DMS 273 treated with DMSO at 0.1 percent for 48 hours (cell line): ENCODE measurements at places on chromosomes 7 and 10.

- no peak for DNase-seq
Measured at GRCh38 chr10:91885362-91886079, 23.8 kb downstream of the FGFBP3 start.

DNA sequence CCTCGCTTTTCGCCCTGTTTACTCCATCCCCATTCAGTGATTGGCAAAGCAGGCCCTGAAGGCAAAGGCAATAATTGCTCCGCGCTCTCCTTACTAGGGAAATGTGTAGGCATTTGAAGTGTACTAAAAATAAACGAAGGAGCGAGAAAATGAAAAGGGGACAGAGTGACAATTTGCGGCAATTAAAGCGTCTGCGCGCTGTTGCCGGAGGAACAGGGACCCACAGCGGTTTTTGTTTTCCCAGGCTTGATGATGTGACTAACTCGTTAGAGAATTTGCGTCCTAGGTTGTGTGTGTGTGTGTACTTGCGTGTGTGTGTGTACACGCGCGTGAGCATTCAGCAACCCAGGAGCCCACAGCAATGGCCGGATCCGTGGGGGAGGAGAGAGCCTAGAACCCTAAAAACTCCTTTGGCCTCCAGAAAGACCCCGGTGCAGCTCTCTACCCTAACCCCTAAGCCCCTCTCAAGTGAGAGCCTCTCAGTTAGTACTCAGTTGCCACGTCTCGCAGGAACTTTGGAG, 7.8 kb upstream of the DLX6 start:
- DNase-seq: no peak

- DNase-seq: no peak
Measured at GRCh38 chr10:84407388-84408049, 79.1 kb downstream of the CCSER2 start.

GRCh38 chr7:101113836-101114235, 13.1 kb upstream of the SERPINE1 start:
- no peak for DNase-seq

- no peak for DNase-seq
Measured at GRCh38 chr7:34155220-34155908, 250.0 kb downstream of the BMPER start.
